ENCODE measurements at places on chromosomes 11 and 22.

- no peak for DNase-seq
Measured at GRCh38 chr11:67517784-67518552, 5.3 kb downstream of the CABP2 start.

GRCh38 chr11:11336664-11337063 lies 16.4 kb downstream of the CSNK2A3 start:
- DNase-seq, result no peak

- no peak for DNase-seq
Measured at GRCh38 chr11:27039873-27040272, 742 bp upstream of the BBOX1 start.

DNA sequence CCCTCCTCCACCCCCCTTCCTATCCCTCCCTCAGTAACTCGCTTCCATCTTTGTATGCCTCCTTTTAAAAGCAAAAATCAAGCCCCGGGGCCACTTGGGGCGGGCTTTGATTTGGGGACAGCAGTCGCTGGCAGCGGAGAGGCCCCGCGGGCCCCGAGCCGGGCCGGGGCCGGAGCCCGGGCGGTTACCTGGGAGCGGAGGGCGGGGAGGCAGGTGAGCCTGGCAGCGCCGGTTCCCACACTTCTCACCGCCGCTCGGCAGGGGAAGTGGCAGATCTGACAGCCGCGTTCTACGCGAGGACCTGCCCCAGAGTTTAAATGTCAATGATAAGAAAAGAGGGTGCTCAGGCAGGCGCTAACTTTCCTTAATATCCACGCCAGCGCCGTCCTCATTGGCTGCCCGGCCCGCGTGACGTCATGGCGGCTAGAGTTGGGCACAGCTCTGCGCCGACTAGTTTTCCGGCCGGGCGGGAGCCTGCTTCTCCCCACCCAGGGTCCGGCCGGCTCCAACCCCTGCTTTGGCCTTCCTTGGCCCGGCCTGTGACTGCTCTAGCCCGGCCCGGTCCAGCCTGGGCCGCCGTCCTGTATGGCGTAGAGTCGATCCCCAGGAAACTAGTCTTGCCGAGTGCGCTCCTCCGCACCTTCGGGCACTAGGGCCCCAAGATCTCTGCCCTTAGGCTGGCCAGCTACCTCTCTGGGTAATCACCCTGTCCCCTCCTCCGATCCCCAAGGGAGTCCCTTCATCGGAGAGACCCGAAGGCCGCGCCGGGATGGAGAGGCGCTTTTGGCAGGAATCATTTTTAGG lies 6.7 kb upstream of the PAX6 start:
- peak; percentile 18 for DNase-seq

DNA sequence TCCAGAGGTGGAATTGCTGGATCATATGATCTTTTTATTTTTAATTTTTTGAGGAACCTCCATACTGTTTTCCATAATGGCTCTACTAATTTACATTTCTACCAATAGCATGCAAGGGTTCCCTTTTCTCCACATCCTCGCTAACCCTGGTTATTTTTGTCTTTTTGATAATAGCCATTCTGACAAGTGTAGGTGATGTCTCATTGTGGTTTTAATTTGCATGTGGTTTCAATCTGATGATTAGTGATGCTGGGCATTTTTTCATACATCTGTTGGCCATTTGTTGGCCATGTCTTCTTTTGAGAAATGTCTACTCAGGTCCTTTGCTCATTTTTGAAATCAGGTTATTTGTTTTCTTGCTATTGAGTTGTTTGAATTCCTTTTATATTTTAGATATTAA lies 15.4 kb upstream of the OR4D5 start:
- DNase-seq, result no peak

DNA sequence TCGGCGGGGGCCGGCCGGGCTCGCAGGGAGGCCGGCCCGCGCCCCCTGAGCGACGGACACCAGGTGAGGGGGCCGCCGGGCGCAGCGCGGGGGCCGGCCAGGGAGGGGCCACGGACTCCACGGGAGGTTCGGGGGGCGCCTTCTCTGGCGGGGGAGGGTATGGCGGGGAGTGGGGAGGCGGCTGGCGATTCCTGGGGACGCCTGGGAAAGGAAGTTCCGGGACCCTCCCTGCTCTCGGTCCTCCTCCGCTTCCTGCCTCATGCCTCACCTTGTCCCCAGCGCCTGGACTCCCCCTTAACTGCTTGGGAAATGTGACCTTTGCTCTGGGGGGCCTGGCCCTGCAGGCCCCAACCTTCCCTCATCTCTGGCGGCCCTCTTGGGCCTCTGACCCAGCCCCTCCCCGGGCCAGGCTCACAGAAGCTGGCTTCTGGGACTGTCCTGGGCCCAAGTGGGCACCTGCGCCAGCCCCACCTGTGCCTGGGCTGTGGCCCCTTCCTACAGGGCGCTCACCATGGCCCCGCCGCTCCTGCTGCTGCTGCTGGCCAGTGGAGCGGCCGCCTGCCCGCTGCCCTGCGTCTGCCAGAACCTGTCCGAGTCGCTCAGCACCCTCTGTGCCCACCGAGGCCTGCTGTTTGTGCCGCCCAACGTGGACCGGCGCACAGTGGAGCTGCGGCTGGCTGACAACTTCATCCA lies 516 bp downstream of the LRFN4 start:
- no peak for DNase-seq

- no peak for DNase-seq
Measured at GRCh38 chr11:46327829-46328228, 19.4 kb upstream of the DGKZ start.

All from activated naive CD4-positive, alpha-beta T cell treated with anti-CD3 and anti-CD28 coated beads for 36 hours (primary cell).